Left renal cortex interstitium (tissue), 4 donors: ENCODE measurements at places on chromosomes 3 and 15. TPM values are rescaled to one million over a fixed set of nuclear protein-coding genes. Genes with fewer than 3 reads are reported as not detected.

The TEX55 gene
- polyA plus RNA-seq, result not detected

- DNase-seq, result no peak
Observed at GRCh38 chr3:73863546-73864079, 238.9 kb upstream of the PDZRN3 start.

DNA sequence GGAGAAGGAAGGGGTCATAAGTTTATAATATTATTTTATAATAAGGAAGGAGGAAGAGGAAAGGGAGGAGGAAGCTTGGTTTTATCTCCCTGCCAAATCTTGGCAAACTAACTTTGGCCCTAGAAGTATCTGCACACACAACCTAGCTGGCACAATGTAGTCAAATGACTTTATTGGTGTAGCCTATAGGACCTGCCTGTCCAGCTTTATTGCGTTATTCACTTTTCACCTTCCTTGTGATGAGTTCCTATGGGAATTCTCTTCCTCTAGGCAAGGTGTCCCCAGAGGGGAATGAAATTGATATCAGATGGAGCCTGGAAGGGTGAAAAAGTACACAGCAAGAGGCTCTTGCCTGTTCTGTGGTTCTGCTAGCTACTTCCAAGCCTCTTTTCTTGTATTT, 111.2 kb upstream of the SLC25A36 start:
- no peak for DNase-seq

GRCh38 chr15:33149919-33150318, 44.6 kb downstream of the FMN1 start:
- no peak for DNase-seq

GRCh38 chr15:89662893-89663626, 7.8 kb upstream of the KIF7 start:
- DNase-seq, result no peak

The PRSS50 gene
- polyA plus RNA-seq, result 3.5 TPM

The NCK1 gene
- polyA plus RNA-seq, result 51.7 TPM

DNA sequence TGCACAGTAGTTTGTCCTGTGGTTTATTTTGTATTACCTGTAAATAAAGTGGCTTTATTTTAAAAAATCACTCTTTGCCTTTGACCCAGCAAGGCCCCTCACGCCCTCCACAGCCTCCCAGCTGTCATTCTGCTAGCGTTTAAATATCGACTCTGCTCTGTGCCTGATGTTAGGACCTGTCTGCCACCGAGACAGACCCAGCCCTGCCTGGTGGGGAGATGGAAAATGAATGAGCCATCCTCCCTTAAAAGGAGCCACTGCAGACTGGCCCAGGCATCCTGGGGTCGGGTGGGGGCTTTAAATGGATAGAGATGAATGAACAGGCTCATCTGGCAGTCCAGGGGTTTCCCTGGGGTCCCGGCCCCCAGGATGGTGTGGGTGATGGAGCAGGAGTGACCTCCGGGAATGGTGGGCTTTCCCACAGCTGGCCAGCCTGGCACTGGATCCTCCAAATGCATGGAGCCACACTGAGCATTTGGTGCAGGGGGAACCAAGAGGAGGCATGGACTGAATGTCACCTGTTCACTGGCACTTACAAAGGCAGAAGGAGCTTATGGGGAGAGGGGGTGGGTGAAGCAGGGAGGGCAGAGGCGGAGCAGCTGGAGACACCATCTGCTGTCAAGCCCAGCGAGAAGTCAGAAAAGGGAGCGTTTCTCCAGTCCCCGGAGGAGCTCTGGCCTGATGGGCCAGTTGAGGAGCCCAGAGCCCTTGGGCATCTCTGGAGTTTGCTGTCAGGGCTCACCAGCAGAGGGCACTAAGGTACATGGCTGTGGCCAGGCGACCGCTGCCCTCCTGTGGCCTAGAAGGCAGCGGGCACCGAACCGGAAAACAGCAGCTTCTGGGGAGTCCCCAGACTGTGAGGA, 11.9 kb downstream of the GRM2 start:
- DNase-seq, result no peak

GRCh38 chr3:150682824-150683223, 20.9 kb downstream of the ERICH6 start:
- DNase-seq, result no peak

DNA sequence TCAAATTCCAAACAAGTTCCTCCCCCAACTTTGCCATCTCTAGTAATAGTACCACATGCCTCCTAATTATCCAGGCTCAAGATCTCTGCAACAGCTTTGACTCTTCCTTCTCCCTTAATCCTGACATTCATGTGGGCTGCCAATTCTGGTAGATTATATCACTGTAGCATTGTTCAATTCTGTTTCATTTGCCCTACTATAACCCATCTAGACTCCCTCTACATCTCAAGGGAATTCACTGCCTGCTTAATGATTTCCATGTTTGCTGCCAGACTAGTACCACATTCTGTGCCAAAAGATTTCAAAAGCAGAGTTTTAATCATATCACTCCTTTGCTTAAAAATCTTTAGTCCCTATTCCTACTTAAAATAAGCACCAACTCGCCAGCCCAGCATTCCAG, 34.6 kb upstream of the PPIB start:
- DNase-seq, result no peak

DNA sequence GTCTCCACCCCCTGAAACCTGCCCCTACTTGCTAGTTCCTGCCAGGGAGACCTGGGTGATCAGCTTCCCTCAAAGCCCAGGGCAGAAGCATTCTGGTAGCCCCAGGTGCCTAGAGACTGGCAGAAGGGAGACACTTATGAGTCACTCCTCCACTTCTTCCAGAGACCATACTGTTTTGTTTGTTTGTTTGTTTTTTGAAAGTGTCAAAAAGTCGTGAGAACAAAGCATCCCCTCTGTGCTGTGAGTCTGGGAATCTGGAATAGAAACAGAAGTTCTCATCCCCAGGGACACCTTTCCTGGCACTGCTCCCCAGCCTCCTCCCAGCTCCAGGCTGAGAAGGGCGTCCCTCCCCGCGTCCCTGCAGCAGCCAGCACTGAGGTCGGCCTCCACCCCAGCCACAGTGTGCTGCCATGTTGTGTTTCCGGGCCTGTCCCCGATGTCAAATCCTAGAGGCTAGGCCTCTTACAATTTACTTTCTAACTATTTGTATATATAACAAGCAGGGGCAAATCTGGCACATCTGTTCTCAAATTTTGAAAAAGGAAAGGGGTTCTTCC, 573.0 kb downstream of the RBMS3 start:
- no peak for DNase-seq

The ULK3 gene
- polyA plus RNA-seq, result 33.3 TPM

The ADAMTSL3 gene
- polyA plus RNA-seq, result 2.7 TPM

The INTS14 gene
- 53.7 TPM for polyA plus RNA-seq

The POPDC2 gene
- 4.3 TPM for polyA plus RNA-seq

The VIPR1 gene
- polyA plus RNA-seq, result 1.1 TPM

- no peak for DNase-seq
Observed at GRCh38 chr3:176032043-176032442, 1165.2 kb downstream of the TBL1XR1 start.

- DNase-seq, result peak; percentile 11
Observed at GRCh38 chr3:145272684-145273083, 888.3 kb downstream of the PLOD2 start.

The LRRIQ4 gene
- polyA plus RNA-seq, result 0.18 TPM

The EBLN2 gene
- 7.9 TPM for polyA plus RNA-seq

GRCh38 chr15:81312790-81313543, 11.0 kb downstream of the STARD5 start:
- no peak for DNase-seq

DNA sequence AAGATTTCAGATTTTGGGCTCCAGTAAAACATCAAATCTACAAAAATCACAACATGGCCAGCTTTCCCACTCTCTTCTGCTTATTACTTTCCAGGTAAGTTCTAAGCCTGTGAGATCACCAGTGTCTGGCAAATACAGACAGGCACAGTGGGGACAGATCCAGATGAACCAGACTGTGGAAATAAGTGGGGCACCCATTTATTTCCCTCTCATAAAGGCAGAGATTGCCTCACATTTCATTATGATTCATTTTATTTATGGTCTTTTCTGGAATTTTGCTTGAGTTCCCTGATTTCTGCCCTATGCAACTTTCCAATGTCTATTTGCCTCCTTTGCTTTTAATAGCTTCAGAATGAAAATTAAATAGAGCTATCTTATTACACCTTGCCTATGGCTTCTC, 66.8 kb downstream of the GREM1 start:
- DNase-seq, result no peak

DNA sequence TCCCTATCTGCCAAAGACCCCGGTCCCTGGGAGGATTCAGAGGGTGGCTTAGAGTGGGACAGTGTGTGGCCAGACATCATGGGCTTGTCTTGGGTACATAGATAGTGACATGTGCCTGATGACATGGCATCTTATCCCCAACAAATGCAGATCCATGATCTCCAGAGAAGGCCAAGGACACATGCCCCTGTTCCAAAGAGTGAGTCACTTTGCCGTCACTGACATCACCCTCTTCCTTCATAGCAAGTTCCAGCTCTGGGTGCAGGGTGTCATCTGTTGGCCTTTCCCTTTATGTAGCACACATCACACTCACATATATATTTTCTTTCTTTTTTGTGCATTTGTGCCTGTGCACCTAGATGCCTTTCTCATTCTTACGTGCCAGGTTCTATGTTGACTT, 350.5 kb downstream of the LRTM1 start:
- no peak for DNase-seq

- no peak for DNase-seq
Observed at GRCh38 chr15:65033659-65034269, 4.3 kb upstream of the MTFMT start.

GRCh38 chr15:75185271-75186029, 16.2 kb upstream of the C15orf39 start:
- no peak for DNase-seq

- DNase-seq, result no peak
Observed at GRCh38 chr15:81894061-81894460, 151.8 kb downstream of the MEX3B start.

- DNase-seq, result no peak
Observed at GRCh38 chr3:21326704-21327475, 424.1 kb downstream of the ZNF385D start.

DNA sequence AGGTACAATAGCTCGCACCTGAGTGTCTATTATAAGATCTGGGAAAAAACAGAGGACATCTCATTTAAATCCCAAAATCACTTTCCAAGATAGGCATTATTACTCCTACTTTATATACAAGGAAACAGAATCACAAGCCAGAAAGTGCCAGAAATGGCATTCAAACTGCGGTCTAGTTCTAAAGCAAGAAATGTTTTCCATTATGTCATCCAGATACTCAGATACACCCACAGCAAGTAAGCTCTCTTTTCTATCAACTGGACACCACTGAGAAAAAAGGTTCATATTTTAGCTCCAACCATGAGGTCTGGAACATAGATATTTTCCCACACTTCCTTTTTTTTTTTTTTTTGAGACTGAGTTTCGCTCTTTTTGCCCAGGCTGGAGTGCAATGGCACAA, 8.1 kb downstream of the SLC33A1 start:
- no peak for DNase-seq

- no peak for DNase-seq
Observed at GRCh38 chr15:35958021-35958420, 412.1 kb upstream of the DPH6 start.

The CFAP161 gene
- 0.56 TPM for polyA plus RNA-seq

The RBM15B gene
- 34.7 TPM for polyA plus RNA-seq

- DNase-seq, result no peak
Observed at GRCh38 chr3:22068619-22069018, 317.6 kb upstream of the ZNF385D start.

The LRRC31 gene
- 0.29 TPM for polyA plus RNA-seq

GRCh38 chr15:68668926-68669600, 90.3 kb downstream of the CORO2B start:
- no peak for DNase-seq

DNA sequence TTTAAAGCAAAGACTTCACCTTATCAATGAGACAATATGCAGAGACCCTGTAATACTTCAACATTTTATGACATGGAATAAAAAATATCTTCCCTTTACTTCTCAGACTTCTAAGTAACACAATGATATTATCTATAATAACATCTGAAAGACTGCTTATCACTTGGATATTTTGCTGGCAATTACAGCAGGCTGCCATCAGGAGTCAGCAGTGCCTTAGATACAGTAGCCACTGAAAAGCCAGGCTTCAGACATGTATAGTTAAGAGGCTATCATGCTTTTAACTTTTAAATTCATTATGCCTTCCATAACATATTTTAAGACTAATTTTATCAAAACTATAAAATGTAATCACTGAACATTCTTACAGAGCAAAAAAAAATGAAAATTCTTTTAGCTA, 227.5 kb downstream of the NEK10 start:
- no peak for DNase-seq

- DNase-seq, result no peak
Observed at GRCh38 chr3:105414841-105415240, 48.1 kb downstream of the ALCAM start.
